CD4-positive, alpha-beta T cell treated with Interleukin-12 subunit alpha and Interleukin-12 subunit beta, for 1 hour (primary cell): ENCODE measurements at places on chromosomes 1 and 21.
A peak's percentile ranks its signal among the peaks of the same experiment; 100 is the strongest.

- DNase-seq, result no peak
Measured at GRCh38 chr1:5992814-5993555, 760 bp upstream of the NPHP4 start.

GRCh38 chr1:14915356-14916054 lies 238.0 kb upstream of the TMEM51 start:
- peak; percentile 16 for DNase-seq

DNA sequence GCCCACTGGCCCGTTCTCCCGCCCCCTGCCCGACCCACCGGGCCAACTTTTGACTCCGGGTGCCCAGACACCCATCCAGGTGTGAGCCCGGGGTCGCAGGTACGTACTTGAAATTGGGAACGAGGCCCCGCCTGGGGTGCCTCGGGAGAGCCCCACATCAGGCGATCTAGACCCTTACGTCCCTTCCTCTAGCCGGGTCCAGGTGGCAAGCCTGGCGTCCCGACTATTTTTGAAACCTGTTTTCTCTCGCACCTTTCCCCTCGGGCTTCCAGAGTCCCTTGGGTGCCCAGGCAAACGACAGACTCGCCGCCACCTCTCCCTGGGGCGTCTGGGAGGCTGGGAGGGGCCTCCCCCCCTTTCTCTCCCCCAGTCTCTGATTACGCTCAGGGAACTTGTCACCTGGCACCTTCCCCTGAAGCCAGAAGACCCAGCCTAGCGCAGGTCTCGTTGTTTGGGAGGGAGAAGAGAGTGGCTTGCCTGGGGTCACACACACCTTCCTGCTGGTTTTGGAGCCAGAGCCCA lies 898 bp downstream of the LDLRAP1 start:
- no peak for DNase-seq

DNA sequence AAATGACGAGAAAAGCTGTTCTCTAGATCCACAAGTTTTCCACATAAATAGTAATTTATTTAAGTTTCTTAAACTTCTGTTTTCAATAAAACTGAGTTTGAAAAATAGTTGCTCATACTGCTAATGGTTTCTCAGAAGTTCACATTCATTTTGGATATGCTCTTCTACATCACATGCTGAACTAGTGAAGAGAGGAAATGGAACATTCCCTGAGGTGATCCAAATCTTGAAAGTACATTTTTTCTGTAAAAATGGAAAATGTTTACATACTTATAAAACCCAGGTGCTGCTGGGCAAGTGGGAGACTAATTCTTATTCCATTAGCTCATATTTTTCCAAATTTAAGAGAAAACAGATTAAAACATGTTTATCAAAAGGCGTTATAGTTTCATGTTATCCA lies 111.7 kb downstream of the ADGRL4 start:
- no peak for DNase-seq

- no peak for DNase-seq
Measured at GRCh38 chr1:178646821-178647220, 78.2 kb upstream of the RALGPS2 start.

DNA sequence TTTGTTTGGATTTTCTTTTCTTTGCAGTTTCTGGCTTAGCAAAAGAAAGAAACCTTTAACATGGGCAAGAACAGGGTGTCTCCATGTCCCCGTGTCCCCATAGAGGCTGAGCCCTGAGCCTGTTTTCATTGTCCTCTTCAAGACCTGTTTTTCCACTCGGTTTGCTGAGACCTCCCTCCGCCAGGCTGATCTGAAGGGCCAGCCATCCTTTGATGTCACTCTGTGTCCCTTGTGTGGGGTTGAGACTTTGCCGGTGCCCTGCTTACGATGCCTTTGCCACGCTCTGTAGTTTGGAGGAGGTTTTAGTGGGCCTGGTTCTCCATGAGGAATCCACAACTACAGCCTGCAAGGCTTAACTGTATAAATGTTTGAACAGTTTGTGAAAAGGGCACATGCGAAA lies 23.8 kb downstream of the IFNGR2 start:
- no peak for DNase-seq

- DNase-seq, result no peak
Measured at GRCh38 chr1:113582084-113582483, 177.2 kb downstream of the PHTF1 start.

DNA sequence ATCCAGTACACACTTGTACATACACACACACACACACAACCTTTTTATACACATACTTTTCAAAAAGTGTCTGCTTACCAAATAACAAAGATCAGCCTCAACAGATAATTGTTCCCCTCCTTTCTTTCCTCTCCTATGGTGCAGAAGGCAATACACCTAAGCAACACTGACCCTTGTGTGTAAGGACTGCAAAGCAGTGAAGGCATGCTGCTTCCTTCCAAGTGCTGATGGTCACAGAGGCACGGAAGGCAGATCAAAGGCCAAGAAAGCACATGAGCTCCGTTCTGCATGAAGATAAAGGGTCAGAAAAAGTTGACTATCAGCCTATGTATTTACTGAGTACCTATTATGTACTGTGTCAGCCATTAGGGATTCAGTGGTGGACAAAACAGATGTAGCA lies 168.8 kb downstream of the TNR start:
- no peak for DNase-seq

DNA sequence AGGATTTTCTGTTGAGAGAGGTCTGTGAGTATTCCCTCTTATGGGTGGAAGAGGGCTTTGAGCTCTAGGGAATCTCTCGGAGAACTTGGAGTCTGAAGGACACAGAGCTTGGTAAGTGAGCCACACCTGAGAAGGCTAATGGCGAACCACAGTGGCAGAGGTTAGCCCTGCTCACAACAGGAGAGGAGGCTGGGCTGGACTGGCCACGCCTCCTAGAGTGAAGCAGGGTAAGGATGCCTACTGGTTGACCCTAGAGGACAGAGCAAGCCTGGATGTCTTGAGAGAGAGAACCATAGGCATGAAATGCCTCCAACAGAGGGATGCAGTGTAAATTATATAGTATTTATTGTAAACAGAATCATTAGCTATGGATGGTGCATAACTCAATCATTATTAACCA lies 232.6 kb downstream of the PCP4 start:
- DNase-seq, result no peak

- no peak for DNase-seq
Measured at GRCh38 chr1:203463469-203464062, 12.0 kb upstream of the PRELP start.

- DNase-seq, result no peak
Measured at GRCh38 chr1:90716552-90717355, at the start of gene BARHL2. BARHL2 (minus strand) TSS chr1:90717302; CDS start chr1:90717195, 107 bp downstream.

DNA sequence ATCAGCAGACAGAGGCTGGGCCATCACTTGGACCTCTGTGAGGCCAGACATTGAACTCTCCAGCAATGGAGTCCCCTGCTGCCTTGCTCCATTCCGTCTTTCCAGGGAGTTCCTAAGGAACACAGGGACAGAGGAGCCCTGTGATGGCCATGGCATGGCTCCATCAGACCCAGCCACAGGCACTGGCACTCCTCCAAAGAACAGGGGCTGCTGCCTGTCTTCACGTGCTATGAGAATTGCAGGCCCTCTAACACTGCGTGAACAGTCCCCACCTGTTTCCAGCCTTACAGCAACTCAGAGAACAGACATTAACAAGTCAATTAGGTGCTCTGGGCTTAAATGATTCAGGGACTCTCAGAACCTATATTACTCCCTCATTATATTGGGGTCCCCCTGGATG lies 140.8 kb downstream of the ASTN1 start:
- no peak for DNase-seq

- no peak for DNase-seq
Measured at GRCh38 chr21:35436899-35437298, 387.8 kb upstream of the RUNX1 start.

- no peak for DNase-seq
Measured at GRCh38 chr1:90712915-90713730, 4.0 kb downstream of the BARHL2 start.

- no peak for DNase-seq
Measured at GRCh38 chr1:211813590-211813989, 17.0 kb downstream of the LPGAT1 start.

- DNase-seq, result no peak
Measured at GRCh38 chr1:234262007-234262753, 111.1 kb upstream of the COA6 start.

DNA sequence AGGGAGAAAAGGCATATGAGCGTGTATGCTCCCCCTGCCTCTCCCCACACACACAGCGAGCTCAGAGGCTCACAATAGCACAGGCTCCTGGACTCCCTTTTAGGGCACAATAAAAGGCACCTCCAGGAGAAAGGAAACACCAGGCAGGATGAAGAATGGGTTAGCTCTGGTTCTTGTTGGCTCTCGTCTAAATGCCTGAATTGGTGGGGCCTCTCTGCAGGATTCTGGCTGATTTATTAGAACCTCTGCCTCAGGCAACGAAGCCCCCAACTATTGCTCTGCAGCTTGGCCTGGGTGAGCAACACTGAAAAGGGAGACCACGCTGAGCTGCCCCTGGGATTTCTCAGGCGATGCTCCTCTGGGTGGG lies 590.9 kb upstream of the PLXNA2 start:
- no peak for DNase-seq

GRCh38 chr1:1623181-1623630 lies 7.9 kb downstream of the MIB2 start:
- no peak for DNase-seq

DNA sequence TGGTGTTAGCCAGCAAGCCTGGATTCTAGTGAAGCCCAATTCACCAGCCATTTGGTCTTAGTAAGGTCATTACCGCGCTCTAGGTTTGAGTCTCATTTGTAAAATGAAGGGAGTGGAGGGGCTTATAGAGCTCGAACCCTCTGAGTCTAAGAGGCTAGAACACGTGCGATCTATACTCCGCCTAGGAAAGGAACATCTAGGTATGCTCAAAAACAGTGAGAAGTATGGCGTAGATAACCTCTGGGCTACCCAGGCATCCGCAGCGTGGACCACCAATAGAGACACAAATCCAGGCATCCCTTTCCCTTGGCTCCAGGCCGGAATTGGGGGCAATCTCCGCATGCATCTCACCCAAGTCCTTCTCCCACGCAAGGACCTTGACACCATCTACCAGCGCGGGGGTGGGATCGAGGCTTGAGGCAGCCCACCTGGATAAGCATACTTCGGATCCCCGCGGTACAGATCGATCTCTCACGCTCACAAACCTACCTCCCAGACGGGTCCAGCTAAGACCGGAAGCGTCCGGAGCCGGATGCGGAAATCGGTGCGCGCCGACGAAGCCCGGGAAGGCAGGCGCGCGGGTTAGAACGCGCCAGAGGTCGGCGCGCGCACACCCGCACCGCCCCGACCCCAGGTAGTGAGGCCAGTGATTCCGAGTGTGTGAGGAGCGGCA lies at the start of gene METTL25B:
METTL25B (plus strand) TSS at position 544 of the 673 bp plus-strand sequence. CDS start 636 bp downstream, outside the sequence.
- peak; percentile 80 for DNase-seq

DNA sequence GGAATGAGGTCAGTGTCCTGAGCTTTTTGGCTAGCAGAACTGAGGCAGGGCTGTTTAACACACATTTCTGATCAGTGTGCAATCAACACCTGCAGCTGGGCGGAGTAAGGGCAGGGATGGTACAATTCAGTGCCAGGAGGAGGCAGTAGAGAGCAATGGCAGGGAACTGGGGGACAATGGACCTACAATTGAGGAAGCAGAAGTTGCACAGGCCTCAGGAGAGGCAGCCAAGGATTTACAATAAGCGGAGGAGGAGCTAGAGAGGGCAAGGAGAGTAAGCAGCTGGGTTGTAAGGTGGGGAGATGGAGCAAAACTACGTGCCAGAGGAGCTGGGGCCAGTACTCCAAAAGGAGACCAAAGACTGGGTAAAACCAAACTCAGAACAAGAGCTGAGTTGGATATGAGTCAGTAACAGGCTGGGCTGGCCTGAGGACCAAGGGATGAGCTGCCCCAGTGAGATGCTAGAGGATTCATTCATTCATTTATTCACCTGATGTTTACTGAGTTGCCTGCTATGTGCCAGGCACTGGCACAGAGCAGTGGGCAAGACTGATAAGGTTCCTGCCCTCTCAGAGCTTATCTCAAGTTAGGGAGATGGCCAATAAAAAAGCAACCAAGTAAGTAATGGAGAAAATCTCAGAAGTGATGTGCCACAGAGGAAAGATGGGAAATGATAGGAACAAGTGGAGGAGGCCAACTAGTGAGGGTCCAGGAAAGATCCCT lies 10.4 kb upstream of the GALE start:
- peak; percentile 71 for DNase-seq

GRCh38 chr1:178310685-178311105 lies 186.1 kb downstream of the CLEC20A start:
- peak; percentile 42 for DNase-seq

- no peak for DNase-seq
Measured at GRCh38 chr1:88784551-88784950, 100.5 kb downstream of the PKN2 start.

GRCh38 chr1:244337839-244338238 lies 113.9 kb downstream of the ADSS2 start:
- DNase-seq, result no peak

- no peak for DNase-seq
Measured at GRCh38 chr1:52334906-52335528, 31.0 kb downstream of the CC2D1B start.

GRCh38 chr1:23169727-23170335 lies 1.2 kb upstream of the LUZP1 start:
- peak; percentile 16 for DNase-seq

- DNase-seq, result no peak
Measured at GRCh38 chr1:200245473-200245872, 164.4 kb downstream of the ZNF281 start.

DNA sequence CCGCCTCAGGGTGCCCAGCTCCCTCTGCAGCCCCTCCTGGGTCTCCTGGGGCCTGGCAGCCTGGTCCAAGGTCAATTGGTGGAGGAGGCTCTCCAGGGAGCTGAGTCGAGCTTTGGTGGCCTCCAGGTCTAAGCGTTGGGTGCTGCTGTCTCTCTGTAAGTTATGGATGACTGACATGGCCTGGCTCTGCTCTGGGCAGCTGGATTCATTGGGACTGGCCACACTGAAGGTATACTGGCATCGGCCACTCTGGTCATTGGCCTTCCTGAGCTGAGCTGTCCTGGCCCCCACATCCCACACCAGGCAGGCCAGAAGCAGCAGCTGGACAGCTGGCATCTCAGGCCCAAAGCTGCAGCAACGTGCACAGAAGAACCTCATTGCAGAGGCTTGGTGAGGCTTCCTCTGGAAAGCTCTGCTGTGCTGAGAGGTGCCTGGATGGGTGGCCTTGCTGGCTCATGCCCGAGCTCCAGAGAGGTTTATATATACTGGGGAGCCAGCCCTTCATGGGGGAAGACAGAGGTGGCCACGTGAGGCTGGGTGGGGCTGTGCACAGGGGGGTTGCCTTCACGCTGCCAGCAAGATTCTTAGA lies at the start of gene MYOC:
MYOC (minus strand) TSS at position 455 of the 589 bp plus-strand sequence; CDS start at position 378, 77 bp downstream.
- no peak for DNase-seq

GRCh38 chr1:55305735-55306134 lies 90.6 kb upstream of the USP24 start:
- no peak for DNase-seq

DNA sequence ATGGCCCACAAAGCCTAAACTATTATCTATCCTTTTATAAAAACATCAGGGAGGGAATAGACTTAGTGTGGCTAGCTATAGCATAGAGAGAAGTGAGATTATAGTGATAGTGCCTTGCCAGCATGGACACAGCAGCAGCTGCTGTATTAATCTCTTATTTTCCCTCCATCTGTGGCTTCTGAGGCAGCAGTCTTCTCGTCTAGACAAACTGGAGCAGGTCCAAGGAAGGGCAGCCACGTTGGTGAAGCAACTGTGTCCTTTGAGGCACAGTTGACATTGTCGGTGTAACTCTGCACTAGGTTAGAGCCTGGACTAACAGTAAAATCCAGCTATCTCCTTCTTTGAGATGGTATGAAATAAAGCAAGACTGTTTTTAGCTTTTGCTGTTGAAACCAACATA lies 131.3 kb downstream of the CACHD1 start:
- DNase-seq, result no peak

GRCh38 chr21:45574691-45575090 lies 32.5 kb upstream of the SLC19A1 start:
- DNase-seq, result no peak
